ENCODE measurements at places on chromosomes 16 and 17. TPM values are rescaled to one million over a fixed set of nuclear protein-coding genes. Genes with fewer than 3 reads are reported as not detected.

DNA sequence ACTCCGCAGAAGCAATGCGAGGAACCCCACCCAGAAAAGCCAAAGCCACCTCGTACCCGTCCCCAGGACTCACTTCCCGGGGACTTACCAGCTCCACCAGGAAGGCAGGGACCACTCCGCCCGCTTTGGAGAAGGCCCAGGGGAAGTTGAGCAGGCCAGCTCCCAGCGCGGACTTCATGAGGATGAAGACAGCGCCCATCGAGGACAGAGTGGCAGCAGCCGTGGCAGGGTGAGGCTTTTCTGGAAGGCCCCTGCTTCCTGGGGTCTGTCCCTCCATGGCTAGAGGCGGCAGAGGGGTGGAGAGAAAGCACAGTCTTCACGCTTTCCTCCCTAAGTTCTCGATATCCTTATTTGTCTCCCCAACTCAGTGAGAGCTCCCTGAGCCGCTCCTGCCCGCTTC, 714 bp downstream of the SLC38A8 start:
- peak; percentile 30 for DNase-seq

DNA sequence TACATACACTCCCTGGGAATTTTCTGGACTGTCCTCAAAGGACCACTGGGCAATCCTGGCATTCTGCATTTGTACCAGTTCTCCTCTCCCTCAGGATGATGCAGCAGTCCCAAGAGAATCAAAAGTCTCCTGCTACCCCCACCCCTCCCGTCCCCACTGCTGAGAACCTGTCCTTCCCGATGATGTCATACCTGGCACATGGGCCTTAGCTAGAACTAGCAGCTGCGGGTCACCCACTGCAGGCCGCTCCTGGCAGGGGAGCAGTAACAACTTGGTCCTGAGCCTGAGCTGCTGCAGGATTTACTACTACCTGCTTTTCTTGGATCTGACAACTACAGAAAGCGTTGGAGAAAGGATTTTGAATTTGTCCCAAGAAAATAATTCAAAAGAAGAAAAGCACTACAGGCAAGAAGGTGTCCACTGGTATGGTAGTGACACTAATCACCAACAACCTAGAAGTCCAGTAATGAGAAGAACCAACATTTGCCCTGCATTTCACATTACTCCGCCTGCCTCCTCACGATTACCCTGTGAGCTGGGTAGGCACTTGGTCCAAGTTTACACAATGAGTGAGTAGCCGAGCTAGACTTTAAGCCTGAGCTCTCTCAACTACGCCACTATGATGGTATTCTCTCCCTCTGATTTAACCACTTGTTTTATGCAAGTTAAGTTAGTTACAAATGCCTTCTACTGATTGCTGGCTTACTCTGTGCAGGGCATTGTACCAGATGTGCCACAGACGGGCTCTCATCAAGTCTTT, 55.3 kb upstream of the ETV4 start:
- peak; percentile 51 for DNase-seq

DNA sequence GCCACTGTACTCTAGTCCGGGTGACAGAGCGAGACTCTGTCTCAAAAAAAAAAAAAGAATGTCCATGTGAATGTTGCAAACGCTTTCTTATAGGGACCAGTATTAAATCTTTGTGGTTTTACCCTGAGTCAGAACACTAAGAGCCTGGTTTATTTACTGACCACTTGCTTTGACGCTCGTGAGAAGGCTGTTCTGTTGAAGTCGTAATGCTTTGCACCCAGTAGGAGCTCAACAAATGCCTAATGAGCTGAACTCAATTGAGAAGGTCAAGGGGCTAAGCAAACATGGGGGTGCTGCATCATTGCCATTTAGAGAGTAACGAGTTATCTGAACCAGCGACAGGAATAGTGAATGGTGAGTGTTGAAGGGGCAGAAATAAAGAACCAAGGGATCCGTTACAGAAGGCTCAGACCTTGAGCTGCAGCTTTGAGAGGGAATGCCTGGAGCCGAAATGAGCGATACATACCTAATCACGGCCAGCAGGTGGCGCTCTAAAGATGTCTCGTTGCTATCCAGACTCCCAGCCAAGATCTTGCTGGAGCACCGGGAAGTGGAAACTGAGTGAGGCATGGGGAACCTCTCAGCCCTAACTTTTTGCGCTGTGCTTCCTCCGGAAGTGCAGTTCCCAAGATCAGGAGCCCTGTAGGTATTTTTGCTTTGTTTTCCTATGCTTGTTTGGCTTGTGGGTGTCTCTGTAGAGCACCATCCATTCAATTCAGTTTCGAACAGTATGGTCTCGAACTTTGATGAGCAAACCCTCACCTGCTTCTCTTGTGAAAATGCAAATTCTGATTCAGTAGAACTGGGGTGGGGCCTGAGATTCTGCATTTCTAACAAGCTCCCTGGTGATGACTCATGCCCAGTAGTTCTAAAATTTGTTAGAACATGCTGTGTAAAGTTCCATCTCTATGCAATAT, 12.6 kb upstream of the RNF222 start:
- DNase-seq: peak; percentile 91

The GP1BA gene
- not detected for total RNA-seq

DNA sequence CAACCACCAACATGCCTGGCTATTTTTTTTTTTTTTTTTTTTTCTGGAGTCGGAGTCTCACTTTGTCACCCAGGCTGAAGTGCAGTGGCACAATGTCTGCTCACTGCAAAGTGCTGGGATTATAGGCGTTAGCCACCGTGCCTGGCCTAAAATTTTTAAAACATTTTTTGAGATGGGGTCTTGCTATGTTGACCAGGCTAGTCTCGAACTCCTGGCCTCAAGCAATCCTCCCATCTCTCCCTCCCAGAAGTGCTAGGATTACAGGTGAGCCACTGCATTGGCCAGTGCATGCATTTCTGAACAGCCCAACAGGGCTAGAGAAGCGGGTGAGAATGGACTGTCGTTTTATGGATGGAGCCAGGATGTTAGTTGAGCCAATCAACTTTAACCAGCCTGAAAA, 72.4 kb downstream of the ERCC4 start:
- no peak for DNase-seq

The TP53TG3F gene
- total RNA-seq: not detected

GRCh38 chr16:49701789-49702494, 154.0 kb downstream of the ZNF423 start:
- DNase-seq: peak; percentile 86

The CTRB2 gene
- total RNA-seq: not detected

The YBX2 gene
- total RNA-seq: 0.75 TPM

- DNase-seq: no peak
These were observed 184.2 kb downstream of the COPRS start for GRCh38 chr17:31674717-31675349.

The ABCA5 gene
- total RNA-seq: 20.2 TPM

- no peak for DNase-seq
These were observed 54.9 kb downstream of the GNAO1 start for GRCh38 chr16:56246051-56246817.

DNA sequence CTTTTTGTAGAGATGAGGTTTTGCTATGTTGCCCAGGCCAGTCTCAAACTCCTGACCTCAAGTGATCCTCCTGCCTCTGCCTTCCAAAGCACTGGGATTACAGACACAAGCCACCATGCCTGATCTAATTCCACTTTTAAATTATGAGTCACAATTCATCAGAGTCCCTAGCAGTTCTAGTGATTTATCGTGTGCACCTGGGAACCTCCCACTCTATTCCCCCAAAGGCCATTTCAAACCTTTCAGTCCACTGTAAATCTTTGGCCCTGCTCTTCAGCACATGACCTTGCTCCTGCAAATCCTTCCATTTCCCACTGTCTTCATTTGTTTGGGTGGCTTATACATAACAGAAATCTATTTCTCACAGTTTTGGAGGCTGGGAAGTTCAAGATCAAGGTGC, 73.0 kb downstream of the HS3ST2 start:
- DNase-seq: no peak

The HSD17B2 gene
- not detected for total RNA-seq

DNA sequence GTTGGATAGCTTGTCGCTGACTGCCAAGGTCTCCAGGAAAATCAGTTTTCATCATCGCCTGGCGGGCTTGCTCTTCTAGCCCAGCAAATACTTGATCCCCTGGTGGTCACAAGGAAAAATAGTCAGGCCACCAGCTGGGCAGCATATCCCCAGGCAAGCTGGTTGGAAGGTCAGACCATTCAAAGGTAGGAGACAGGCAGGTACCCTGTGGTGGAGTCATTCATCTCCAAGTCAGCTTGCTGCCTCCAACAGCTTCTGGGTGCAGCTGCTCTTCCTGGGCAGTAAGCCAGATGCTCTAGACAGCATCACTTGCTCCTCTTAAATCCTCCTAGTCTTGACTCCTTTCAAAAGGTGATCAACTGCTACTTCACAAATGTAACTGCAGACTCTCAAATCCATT, 16.0 kb downstream of the ZNF821 start:
- DNase-seq: no peak
